Activated CD4-positive, alpha-beta T cell treated with anti-CD3 and anti-CD28 coated beads for 48 hours (primary cell): ENCODE measurements at places on chromosomes 1 and 21.

GRCh38 chr1:204337036-204337429 lies 22.7 kb downstream of the PLEKHA6 start:
- no peak for DNase-seq

DNA sequence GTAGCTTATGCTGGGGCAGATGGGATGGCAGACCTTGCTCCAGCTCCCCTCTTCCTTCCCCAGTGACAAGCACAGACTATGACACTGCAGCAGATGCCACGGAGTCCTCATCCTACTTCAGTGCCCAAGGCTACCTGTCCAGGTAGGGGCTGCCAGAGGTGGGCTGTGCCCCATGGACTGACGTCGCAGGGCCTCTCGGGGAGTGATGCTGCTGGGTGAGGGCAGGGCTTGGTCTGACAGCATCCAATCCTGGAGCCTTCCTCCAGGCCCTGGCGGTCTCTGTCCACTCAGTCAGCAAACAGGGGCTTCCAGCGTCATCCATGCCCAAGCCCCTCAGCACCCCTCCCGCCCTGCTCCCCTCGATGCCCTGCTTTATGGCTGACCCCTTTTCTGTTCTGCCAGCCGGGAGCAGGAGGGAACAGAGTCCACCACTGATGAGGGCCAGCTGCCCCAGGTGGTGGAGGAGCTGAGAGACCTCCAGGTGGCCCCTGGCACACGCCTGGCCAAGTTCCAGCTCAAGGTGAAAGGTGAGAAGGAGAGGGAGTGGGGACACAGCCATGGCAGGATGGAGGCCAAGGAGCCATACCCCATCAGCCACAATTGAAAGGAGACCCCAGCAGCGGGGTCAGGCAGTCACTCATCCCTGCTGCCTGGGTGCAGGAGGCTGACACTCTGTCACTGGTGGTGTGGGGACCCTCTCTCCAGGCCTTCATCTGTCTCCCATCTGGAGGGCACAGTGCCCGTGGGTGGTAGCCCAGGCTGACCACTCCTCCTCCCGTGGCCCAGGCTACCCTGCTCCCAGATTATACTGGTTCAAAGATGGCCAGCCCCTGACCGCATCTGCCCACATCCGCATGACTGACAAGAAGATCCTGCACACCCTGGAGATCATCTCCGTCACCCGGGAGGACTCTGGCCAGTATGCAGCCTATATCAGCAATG lies 73.6 kb downstream of the TRIM11 start:
- peak; percentile 1 for DNase-seq

GRCh38 chr1:225242611-225243010 lies 185.2 kb downstream of the LBR start:
- DNase-seq = no peak

DNA sequence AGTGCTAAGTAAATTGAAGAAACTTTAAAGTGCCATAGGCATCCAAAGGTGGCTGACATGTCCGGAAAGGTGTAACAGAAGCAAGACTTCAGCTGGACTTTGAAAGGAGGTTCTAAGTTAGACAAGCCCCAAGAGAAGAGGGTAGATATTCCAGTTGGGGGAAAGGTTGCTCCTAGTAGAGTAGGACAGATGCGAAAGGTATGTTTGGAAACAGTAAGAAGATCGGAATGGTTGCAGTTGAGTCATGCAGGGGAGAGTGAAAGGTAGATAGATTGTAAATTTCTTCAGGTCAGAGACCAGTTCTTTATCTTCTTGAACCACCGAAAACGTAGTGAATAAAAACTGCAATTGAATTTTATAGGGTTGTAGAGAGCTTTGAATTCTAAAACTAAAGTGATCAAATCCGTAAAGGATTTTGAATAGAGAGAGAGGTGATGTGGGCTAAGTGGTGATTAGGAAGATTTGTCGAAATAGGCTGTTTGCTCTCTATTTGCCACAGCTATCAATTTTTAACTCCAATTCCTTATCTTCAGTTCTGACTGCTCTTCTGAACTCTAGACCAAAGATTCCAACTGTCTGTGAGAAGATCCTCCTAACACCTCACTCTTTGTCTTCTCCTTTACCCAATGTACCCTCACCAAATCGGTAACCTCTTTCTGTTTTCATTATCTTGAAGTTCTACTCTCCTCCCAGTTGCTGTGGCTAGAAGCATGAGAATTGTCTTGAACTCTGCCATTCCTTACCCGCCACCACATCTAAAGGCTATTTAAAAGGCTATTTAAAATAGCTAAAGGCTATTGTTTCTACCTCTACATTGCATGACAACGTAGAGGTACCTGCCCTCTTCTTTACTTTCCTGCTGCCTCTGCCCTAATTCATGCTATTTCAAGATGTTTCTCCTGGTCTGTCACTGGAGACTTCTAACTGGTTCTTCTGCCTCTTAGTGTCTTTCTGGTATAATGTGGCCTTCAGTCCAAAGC lies 16.7 kb downstream of the MACF1 start:
- no peak for DNase-seq

DNA sequence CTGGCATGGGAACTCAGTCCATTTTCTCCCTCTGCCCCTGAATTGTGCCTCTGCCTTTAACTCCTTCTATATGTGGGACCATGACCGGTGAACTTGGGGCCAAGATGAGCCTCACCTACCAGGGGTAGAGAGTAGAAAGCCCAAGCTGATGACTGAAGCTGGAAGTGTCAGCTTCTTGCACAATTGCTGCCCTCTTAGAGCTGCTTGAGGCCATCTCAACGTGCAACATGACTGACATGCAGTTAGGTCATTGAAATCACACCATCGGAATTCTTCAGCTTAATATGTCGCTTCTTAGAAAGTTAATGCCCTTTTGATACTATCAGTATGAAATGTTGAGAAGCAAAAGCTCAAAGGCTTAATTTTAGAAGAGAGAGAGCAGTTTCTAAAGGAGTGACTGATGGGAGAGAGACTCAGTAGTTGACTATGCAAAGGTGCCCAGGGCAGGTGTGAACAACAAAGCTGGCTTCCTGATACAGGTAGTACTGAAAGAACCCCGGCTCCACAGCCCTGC lies 89.4 kb upstream of the UBE2U start:
- no peak for DNase-seq

DNA sequence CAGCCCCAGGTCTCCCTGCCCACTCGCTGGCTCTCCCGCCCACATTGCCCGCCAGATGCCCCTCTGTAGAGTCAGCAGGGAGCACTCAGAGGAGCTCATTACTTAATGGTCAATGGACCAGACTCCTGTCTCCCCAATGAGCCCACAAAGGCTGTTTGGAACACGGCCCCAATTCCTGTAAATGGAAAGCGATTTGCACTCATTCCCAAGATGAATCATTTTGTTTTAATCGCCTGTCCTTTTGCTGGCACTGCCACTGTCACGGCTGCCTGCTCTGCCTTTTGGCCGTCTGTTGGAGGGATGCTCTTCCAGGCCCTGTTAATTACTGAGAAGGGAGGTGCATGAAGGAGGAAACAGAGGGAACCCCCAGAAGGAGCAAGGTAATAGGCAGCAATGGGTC lies 44.8 kb upstream of the ATP2B4 start:
- no peak for DNase-seq

- DNase-seq = no peak
Observed at GRCh38 chr1:101199637-101199982, 37.2 kb upstream of the S1PR1 start.

- no peak for DNase-seq
Observed at GRCh38 chr1:227213426-227213825, 104.9 kb downstream of the CDC42BPA start.
